ENCODE measurements at places on chromosomes 13 and 19.

DNA sequence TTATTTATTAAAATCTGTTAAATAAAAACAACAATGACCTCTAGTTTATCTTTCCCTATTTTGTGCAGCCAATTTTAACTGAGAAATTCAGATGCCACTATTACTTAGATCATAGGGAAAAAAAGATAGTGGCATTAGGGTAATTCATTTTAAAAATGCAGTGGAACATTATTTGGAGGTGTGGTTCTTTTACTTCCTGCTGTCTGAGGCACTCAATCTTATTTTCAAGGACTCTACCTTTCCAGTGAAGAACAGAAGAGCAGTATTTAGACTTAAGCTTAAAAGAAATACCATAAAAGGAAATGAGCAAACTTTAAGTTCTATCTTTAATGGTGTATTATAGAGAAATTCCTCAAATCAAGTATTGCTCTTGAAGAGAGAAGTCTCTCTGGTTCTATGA is 342.6 kb upstream of the KLF12 start:
- DNase-seq = no peak

GRCh38 chr13:41311406-41312175 is 524 bp downstream of the NAA16 start:
- DNase-seq = peak; percentile 51

DNA sequence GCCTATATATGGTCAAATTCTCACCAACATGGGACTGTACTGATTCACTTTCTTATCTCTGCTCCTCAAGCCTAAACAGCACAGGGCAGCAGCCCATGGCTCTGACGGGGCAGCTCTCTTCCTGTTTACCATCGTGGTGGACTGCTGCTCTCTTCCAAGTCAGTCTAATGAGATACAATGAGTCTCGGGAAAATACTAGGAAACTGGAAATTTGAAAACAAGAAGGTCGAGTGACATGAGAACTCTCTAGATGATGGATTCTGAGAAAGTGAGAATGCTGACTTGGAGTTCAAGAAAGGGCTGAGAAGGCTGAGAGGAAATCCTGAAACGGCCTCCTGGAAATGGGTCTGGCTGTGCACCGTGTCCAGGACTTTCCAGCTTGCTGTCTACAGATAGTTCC is 122.8 kb upstream of the ARGLU1 start:
- DNase-seq = no peak

- no peak for DNase-seq
These were observed 173.0 kb upstream of the IPO5 start for GRCh38 chr13:97780486-97780885.

- DNase-seq = no peak
These were observed 21.8 kb upstream of the ARGLU1 start for GRCh38 chr13:106589716-106590115.

DNA sequence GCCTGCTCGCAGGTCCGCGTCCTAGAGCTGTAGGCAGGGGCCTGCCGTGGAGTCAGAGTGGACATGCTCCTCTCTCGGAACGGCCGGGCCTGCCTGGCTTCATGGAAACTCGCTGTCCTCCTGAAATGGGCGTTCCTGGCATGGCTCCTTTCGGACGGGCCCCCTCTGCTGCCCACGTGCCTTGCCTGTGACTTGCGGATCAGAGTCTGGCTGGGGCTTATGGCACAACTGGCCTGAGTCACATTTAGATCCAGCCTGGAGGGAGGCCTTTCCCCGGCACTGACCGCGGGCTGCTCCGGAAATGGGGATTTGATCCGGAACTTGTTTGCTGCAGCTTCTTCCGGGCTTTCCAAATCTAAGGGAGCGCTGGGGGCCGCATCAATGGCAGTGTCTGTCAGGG is 28.1 kb downstream of the THSD1 start:
- no peak for DNase-seq

DNA sequence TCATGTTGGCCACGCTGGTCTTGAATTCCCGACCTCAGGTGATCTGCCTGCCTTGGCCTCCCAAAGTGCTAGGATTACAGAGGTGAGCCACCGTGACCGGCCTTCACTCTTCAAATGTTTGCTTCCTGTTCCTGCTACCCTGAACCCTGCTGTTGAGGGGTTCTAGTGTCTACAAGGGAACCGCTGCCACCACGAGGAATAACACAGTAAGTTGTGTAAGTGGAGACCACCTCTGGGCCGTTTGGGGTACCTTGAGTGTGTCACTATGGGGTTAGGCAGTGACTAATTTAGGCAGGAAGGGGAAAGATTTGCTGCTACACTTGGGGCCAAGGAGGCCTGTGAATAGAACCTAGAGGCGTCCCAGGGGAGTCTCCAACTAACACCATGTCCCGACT is 2.2 kb upstream of the MYADM start:
- DNase-seq = no peak
